ENCODE measurements at places on chromosomes 12 and 14.

GRCh38 chr12:24989216-24989615 is 40.3 kb upstream of the BCAT1 start:
- no peak for DNase-seq

- DNase-seq = no peak
These were observed 39.9 kb upstream of the GPR132 start for GRCh38 chr14:105105158-105105557.

- DNase-seq = no peak
These were observed 6.7 kb downstream of the CIT start for GRCh38 chr12:119870457-119870856.

- DNase-seq = no peak
These were observed 106.3 kb downstream of the SPTSSA start for GRCh38 chr14:34355584-34356263.

GRCh38 chr12:26711569-26711968 is 121.4 kb downstream of the ITPR2 start:
- no peak for DNase-seq

DNA sequence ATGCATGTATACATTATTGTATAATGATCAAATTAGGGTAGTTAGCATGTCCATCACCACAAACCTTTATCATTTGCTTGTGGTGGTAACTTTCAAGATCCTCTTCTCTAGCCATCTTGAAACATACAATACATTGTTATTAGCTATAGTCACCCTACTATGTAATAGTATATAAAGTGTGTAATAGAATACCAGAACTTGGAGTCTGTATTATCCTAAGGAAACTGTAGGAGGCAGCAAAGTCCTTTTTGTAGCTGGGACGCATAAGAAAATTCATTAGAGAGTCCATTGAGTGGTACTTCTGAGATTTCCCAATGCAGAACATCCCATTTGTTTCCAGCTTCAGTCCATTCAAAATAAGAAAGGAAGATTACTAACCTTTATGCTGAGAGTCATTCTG is 325.9 kb upstream of the LRFN5 start:
- no peak for DNase-seq

DNA sequence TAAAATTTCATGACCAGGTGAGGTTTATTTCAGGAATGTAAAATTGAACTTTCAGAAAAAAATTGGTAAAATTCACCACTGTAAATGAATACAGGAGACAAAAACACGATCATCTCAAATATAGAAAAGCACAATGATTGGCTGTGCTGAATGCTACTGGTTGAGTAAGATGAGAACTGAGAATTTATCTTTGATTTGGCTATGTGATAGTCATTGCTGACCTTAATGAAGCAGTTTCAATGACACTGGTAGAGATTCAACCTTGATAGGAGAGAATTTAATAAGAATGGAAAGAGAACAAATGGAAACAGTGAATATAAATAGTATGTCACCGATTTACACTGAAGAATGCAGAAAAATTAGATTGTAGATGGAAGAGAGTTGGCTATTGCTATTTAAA is 6.4 kb upstream of the PMCH start:
- DNase-seq = no peak

DNA sequence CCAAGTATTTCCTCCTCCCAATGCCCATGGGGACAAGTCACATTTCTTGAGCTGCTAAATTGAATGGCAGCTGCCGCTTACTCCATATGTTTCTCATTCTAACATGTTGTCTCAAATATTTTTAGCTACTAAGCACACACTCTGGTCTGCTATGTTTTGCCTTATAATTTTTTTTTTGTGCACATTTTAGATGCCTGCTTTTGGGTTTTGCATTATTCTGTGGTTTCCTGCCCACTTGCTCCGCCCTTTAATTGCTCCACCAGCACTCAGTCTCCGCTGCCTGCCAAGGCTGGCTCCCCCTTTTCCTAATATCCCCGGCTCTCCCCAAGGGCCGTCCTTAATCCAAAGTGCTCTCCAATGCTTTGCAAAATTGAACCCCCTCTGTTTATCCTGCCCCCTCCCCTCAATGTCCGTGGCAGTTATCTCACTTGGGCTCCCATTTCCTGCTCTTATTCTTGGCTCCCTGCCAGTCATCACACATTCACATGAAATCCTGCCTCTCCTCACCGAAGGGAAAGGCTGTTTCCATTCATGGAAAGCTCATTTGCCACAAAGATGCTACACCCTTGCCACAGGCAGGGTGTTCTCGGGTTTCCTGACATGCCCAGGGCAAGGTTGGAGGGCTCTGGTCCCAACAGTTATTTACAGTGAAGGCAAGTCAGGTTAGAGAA is 79.4 kb downstream of the C12orf75 start:
- no peak for DNase-seq

DNA sequence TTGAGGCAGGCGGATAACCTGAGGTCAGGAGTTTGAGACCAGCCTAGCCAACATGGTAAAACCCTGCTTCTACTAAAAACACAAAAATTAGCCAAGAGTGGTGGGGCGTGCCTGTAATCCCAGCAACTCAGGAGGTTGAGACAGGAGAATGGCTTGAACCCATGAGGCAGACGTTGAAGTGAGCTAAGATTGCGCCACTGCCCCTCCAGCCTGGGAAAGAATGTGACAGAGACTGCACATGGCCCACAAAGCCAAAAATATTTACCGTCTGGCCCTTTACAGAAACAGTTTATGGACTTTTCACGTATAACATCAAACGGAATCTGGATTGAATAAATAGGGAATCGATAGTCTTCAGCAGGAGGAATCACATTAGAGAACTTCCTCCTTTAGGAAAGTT is 3.5 kb downstream of the RSRC2 start:
- no peak for DNase-seq

- DNase-seq = no peak
These were observed 499.2 kb upstream of the ATP2B1 start for GRCh38 chr12:90207799-90208198.

GRCh38 chr14:72663956-72664650 is 229.8 kb downstream of the DPF3 start:
- DNase-seq = no peak

DNA sequence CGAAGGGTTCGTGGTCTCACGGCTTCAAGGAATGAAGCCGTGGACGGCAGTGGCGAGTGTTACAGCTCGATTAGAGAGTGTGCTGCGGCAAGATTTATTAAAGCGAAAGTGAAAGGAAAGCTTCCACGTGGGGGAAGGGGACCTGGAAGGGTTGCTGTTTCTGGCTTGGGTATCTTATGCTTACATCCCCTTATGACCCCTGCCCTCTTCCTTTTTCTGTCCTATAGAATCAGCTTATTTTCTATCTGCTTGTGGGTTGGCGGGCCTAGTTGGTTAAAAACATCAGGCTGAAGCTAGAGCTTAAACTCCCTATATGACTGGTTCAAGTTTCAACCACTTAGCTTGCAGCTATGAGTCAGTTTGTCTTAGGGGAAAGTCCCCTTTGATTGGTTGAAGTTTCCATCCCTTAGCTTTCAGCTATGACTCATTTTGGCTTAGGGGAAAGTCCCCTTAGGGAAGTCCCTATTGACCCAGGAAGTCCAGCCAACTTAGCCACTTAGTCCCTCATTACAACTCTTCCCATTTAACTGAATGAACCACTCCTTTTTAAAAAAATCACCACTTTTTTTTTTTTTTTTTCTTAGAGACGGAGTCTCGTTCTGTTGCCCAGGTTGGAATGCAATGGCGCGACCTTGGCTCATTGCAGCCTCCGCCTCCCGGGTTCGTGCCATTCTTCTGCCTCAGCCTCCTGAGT is 1494.7 kb upstream of the TMEM132C start:
- no peak for DNase-seq

DNA sequence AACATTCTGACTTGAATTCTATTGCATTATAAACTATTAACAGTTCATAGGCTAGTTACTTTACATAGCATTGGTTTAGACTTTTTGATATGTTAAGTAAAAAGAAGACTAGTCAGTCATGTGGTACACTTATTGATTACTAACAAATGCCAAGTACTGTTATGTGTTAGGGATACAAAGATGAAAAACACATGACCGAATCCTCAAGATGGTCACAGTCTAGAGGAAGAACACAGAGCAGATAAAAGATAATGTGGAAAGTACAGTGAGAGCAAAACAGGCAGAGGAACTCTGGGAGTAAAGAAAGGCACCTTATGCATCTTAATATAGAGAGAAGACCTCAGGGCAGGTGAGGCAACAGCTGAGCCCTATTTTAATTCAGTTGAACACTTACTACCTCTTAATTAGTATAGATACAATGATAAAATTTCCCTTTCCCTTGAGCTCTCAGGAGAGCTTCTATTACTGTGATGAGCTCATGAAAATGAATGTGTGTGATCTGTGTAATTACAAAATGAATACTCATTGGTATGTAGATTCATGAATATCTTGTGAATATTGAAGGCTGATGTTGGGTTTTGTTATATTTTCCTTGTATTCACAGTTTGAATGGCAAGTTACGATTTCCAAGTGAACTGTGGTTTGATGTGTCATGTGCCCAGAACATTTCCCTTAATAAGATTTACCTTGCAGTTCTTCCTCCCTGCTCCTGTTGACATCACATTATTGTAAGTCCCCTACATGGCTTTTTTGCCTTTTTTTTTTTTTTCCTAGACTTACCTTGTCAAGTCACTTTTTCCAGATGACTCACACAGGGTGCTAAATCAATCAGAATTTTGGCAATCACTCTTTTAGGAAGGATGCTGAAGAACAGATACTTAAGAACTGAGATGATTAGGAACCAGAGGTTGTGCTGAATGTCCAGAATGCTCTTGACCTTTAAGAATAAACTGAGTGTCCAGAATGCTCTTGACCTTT is 29.5 kb upstream of the MSRB3 start:
- no peak for DNase-seq

GRCh38 chr14:77203611-77204458 is 22.2 kb downstream of the TMEM63C start:
- DNase-seq = no peak

DNA sequence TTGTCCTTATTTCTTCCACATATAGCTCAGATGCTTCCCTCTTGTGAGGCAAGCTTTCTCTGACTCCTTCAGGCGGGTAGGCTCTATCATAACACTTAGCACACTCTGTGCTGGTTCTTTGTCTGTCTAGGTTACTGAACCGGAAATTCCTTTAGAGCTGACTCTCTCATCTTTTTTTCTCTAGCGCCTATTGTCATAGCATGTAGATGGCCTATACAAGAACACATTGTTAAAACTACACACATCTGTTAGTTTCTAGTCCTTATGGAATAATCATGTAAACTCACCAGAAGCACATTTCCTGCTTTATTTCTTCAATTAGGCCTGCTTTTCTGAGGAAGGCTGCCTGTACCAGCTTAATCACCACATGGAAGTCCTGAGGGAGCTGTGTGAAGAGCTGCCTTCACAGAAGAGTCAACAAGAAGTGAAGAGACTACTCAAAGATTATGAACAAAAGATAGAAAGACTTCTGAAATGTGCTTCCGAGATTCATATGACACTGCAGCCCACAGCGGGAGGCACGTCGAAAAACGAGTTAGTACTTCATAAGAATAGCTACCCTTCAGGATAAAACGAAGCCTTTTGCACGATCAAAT is 143.9 kb downstream of the SYNE2 start:
- no peak for DNase-seq

GRCh38 chr12:121089813-121090430 is 42.8 kb upstream of the P2RX7 start:
- DNase-seq = no peak

DNA sequence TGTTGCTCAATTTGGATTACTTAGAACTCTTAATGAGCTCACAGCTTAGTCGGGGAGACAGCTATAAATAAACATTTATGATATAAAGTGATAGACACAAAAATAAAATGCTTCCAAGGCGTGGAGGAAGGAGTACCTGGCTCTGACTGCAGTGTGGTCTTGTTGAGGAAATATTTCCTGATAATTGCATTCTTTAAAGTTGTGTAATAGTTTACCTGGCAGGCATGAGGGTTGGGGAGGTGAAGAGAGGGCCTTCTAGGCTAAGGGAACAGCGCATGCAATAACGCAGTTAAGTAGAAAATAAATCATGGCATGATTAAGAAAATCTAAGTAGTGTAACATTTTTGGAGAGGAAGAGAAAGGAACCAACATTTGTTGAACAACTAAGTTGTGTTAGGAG is 260.5 kb upstream of the ATP2B1 start:
- no peak for DNase-seq

DNA sequence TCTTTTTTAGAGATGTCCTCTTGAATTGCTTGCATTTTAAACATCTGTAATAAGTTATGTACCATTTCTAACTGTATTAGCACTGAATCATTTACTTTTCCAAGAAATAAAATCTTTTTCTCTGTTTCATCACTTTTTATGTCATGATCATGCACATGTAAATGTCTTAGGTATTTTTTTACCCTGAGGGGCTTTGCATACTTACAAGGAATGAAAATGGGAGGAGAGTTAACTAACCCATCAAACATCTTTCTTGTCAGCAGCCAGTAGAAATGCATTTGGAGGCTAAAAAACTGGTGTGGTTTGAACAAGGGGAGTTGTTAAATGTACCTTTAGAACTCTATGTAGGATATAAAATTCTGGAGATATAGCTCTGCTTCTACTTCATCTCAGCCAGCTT is 1080.3 kb downstream of the GALC start:
- no peak for DNase-seq

DNA sequence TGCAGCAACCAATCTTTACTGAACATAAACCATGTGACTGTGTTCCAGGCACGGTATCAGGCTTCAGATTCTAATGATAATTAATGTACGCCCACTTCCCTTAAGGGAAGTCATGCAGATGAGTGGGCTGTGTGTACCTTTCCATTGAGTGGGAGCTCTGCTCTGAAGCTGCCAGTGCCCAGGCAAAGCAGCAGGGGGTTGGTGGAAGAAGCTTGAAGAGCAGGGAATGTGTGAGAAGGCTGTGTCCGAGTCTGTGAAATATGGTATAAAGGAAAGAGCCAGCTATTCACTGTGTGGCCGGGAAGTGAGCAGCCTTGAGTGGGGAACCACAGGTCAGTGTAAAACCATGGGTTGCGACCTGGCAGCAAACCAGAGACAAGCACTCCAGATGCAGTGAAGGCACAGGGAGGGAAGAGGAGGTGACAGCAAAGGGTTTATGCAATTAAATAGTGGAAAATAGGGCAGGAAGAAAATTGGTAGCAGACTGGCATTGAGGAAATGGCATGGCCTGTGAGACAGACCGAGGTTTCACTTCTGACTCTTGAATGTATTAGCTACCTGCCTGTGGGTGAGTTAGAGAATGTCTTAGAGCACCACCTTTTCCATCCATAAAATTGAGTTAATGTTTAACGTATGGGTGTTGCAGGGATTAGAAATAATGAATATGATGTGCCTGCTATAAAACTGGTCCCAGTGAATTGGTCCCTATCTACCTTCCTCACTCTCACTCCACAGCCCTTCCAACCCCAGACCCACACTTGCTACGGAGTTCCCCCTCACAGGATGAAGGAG is 116.4 kb downstream of the NTF3 start:
- no peak for DNase-seq

- DNase-seq = no peak
These were observed 792 bp upstream of the CHD4 start for GRCh38 chr12:6607751-6608591.

DNA sequence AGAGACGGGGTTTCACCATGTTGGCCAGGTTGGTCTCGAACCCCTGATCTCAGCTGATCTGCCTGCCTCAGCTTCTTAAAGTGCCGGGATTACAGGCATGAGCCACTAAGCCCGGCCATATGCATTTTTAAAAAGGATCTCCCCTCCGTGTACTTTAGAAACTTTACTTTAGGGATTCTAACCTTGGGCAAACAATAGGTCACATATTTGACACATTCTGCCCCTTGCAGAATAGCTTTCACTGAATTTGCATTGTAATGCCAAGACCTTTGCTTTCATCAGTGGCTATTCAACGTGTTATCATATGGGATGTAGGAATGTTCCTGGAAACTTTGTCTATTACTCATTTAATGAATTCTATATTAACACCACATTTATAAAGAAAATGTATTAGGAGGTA is 11.4 kb upstream of the ANKS1B start:
- no peak for DNase-seq
